ENCODE measurements at places on chromosomes 3 and 15.
A peak's percentile ranks its signal among the peaks of the same experiment; 100 is the strongest.

- DNase-seq, result no peak
Observed at GRCh38 chr3:157180262-157180661, 20.3 kb upstream of the CCNL1 start.

- no peak for DNase-seq
Observed at GRCh38 chr15:68402432-68403160, 29.4 kb downstream of the ITGA11 start.

- DNase-seq, result peak; percentile 88
Observed at GRCh38 chr15:33008284-33008995, 186.1 kb downstream of the FMN1 start.

DNA sequence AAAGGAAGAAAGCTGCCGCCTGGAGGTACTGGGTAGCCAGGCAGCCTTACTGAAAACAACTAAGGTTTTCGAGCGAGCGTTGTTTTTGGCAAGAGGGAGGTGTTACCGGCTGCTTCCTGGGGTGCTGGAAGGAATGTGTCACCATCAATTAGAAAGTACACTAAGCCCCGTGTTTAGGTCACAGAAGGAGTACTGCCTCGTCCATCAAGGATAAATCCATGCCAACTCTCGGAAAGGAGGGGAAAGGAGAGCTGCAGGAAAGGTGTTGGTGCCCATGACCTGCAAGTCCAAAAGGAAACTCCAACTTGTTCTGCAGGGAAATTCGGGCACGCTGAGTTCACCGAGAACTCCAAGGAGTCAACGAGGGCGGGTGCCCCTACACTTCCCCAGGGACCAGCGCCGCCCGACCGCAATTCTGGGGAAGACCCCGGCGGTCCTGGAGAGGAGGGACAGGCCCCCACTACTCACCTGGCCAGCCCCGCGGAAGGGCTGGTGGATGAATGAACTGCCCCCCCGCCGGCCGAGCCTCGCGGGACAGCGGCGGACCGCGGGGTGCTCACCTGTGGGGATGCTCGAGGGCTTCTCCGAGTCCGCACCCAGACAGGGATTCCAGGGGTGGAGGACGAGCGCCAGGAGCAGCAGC is 542 bp downstream of the PLOD2 start:
- peak; percentile 85 for DNase-seq

DNA sequence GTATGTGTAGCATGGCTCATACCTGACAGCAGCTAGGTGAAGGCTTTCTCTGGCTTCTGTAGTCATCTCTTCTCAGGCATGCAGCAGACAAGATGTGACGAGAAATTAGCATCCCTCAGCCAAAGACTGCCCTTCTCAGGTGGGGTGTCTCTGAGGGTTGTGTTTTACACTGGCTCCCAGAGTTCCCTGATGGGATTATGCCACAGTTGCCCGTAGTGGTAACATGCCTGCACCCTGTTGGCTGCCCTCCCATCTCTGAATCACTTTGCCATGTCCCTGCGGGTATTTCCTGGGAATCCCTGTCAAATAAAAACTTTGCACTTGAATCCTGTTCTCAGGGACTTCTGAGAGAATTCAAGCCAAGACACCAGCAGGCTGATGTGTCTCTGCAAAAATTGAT is 70.5 kb downstream of the LRTM1 start:
- DNase-seq, result no peak

DNA sequence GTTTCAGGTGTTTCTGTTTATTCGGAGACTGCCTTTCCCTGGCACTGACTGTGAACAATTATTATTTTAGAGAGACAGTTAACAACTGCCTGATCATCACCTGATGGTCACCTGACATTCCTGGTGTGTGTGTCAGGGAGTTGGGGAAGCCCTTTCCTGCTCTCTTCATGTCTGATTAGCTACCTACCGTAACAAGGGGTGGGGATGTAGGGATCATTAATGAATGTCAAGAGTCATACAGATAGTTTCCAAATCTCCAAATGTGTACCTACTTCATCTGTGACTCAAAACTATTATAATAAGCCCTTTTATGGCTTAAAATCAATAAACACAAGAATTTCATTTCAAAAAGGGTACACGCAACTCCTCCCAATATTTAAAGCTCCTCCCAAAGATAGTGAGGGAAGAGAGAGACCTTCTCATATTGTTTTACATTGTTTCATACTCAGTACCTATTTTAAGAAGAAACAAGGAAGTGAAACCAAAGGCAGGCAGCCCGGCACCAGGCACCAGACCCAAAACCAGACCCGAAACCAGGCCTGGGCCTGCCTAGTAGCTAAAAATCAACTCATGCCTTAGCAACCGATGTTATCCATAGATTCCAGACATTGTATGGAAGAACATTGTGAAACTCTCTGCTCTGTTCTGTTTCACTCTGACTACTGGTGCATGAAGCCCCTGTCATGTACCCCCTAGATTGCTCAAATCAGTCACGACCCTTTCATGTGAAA is 844.9 kb upstream of the ALCAM start:
- DNase-seq, result no peak

GRCh38 chr3:196311-197148 is at the start of gene CHL1:
Gene CHL1 (plus strand): TSS chr3:196763. CDS start chr3:319777, 123,014 bp downstream.
- no peak for DNase-seq

DNA sequence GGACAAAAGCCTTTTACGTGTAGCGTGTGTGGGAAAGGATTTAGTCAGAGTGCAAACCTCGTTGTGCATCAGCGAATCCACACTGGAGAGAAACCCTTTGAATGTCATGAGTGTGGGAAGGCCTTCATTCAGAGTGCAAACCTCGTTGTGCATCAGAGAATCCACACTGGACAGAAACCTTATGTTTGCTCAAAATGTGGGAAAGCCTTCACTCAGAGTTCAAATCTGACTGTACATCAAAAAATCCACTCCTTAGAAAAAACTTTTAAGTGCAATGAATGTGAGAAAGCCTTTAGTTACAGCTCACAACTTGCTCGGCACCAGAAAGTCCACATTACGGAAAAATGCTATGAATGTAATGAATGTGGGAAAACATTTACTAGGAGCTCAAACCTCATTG is 10.5 kb downstream of the ZNF35 start:
- no peak for DNase-seq

- no peak for DNase-seq
Observed at GRCh38 chr15:78663703-78664102, 22.7 kb upstream of the CHRNB4 start.
